ENCODE measurements at places on chromosomes 5 and 9. TPM values are rescaled to one million over a fixed set of nuclear protein-coding genes. Genes with fewer than 3 reads are reported as not detected.

GRCh38 chr9:90665072-90665471 is 22.4 kb upstream of the DIRAS2 start:
- no peak for DNase-seq

NME5 gene
- total RNA-seq: not detected

GRCh38 chr9:113621309-113621791 is 157.8 kb downstream of the RGS3 start:
- DNase-seq: no peak

FCN2 gene
- not detected for total RNA-seq

- DNase-seq: no peak
Observed at GRCh38 chr5:4366628-4367027, 771.0 kb downstream of the IRX1 start.

SOWAHA gene
- total RNA-seq: not detected

GRCh38 chr5:98309785-98310598 is 463.5 kb upstream of the RGMB start:
- no peak for DNase-seq

DNA sequence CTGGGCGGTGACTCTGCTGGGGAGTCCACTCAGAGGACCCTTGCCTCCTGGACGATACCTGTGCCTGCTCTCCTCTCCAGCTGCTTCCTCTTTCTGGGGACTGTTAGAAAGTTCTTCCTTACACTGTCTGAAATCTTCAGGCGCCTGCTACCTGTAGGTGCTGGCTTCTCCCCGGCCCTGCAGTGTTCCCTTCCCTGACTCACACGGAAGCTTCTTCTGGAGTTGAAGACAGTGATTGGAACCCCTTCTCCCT is 562 bp downstream of the GSN start:
- no peak for DNase-seq

- DNase-seq: no peak
Observed at GRCh38 chr9:4335631-4336030, 35.8 kb upstream of the GLIS3 start.

MSH3 gene
- 15.1 TPM for total RNA-seq

- no peak for DNase-seq
Observed at GRCh38 chr9:99181621-99182020, 40.1 kb downstream of the ALG2 start.

- no peak for DNase-seq
Observed at GRCh38 chr5:1155191-1156032, 43.5 kb upstream of the SLC12A7 start.

DNA sequence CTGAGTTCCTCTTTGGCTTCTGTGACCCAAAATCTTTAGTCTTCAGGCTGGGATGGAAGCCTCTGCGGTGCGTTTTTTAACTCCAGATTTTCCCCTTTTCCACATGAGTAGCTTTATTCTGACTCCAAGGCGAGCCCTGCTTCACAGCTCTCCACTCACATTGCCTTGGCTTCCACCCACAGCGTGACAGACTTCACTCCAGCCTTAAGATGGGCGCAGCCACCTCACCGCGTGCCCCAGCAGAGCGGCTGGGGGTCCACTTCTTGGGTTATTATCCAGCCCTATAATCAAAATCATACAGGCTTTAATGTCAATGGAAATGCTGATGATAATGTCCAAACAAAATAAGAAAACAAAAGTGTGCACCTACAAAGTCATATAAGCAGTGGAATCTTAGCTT is 1.2 kb downstream of the EXOC3 start:
- peak; percentile 2 for DNase-seq

DNA sequence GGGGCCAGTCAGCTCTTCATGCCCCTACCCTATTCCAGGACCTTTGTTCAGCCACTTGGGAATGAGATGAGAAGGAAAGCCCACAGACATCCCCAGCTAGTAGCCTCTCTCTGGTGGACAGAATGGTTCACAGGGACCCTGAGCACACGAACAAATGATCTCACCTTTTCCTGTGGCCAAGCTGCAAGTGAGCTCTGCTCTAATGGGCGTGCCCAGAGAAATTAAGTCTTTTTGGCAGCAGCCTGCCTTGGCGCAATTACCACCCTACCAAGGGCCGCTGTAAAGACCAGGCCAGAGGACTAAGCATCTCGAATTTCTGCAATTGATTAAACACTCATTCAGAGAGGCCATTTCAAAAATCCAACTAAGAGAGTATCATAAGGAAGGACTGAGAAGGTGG is 56.0 kb downstream of the WHRN start:
- DNase-seq: no peak

- DNase-seq: no peak
Observed at GRCh38 chr9:136318776-136319241, 8.5 kb upstream of the GPSM1 start.

DNA sequence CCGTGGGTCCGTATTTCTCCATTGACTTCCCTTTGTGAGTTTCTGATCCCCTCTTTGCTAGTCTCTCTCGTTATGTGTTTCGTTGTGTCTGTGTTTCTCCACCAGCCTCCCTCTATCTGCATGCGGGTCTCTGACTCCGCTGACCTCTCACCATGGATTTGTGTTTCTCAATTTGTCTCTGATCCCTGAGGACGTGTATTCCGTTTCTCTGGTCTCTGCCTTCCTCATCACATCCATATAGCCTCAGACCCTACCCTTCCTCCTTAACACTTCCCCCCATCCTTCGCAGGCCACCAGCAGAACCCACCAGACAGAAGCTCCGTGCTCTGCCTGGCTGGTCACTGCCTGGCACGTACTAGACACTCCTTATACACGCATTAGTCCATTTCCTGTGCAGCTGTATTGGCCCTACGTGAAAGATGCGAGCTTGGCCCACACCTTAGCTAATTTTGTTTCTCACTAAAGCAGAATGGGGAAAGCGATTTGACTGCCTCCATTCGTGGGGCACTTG is 631 bp downstream of the B4GALT7 start:
- no peak for DNase-seq

DNA sequence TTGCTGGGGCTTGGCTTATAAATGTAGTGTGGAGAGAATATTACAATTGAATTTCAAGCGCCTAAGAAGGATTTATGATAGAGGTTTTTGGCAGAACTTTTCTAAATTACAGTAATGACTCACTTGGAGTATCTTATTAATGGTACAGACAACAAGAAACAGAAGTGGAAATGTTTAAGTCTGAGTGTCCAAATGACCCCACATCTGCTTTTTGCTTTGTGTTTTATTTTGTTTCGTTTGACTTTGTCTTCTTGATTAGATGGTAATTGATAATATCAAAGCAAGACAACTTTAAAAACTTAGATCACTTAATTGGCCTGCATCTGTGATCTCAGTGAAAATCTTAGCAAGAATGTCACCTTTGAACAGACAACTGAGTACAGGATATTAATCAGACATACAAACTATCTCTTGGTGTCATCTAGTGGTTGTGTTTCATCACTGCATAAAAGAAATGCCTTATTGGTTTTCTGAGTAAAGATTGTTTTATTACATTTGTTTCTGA is 577.4 kb downstream of the ISL1 start:
- no peak for DNase-seq

PDGFRB gene
- 0.37 TPM for total RNA-seq

NKD2 gene
- total RNA-seq: 0.94 TPM

- DNase-seq: no peak
Observed at GRCh38 chr9:114112325-114112724, 13.2 kb upstream of the KIF12 start.

DNA sequence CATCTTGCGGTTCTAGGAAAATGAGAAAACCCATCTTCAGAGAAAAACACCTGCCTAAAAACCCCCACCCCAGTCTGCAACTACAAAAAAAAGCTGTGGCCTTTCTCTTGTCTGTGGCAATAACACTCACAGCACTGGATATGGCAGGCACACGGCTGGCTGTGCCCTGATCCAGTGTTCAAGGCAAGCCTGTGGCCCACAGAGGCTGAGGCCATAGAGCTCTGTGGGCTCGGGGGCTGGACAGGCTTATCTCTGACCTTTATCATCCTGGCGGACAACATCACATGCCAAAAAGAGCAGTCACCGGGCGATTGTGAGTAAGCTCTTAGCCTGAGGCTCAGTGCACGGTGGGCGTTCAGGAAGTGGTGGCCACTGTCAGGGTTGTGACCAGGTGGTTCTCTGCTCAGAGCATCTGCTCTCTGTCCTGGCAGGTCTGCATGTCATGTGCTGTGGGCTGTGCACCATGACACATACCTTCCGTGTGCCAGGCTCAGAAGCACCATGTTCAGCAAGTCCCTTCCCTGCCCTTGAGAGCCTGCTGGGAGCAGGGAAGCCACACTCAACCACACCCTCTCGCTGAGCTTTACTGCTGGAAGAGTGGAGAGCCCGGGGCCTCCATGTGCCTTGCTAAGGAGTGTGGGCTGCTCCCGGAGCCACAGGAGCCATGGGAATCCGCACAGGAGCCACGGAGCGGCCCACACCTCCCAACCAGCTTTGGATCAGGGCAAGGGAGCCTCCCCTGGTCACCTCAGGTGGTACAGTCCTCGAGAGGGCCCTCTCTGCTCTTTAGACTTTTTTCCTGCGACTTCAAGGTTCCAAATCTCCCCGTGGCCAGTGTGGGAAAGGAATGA is 34.6 kb upstream of the WDR38 start:
- DNase-seq: no peak

GRCh38 chr5:25619273-25619672 is 974.5 kb upstream of the CDH10 start:
- no peak for DNase-seq

EDIL3 gene
- 0.15 TPM for total RNA-seq

DNA sequence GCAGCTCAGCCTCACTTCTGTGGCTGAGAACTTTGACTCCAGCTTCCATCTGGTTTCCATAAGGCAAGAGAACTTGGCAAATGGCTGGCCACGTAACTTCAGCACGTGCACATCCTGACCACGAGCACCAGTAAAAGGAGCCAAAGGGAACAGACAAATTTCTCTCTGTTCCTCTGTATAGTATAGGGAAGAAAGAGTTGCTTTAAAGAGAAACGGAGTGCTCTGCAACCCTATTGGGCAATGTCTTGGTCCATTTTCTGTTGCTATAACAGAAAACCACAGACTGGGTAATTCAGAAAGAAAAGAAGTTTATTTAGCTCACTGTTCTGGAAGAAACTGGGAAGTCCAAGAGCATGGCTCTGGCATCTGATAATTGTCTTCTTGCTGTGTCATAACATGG is 558.7 kb downstream of the ACTL7B start:
- no peak for DNase-seq

- no peak for DNase-seq
Observed at GRCh38 chr5:111266491-111266890, 42.3 kb downstream of the CAMK4 start.

GRCh38 chr5:38697013-38697412 is 140.6 kb upstream of the LIFR start:
- DNase-seq: no peak

PTGES gene
- not detected for total RNA-seq

SLC36A3 gene
- not detected for total RNA-seq

DNA sequence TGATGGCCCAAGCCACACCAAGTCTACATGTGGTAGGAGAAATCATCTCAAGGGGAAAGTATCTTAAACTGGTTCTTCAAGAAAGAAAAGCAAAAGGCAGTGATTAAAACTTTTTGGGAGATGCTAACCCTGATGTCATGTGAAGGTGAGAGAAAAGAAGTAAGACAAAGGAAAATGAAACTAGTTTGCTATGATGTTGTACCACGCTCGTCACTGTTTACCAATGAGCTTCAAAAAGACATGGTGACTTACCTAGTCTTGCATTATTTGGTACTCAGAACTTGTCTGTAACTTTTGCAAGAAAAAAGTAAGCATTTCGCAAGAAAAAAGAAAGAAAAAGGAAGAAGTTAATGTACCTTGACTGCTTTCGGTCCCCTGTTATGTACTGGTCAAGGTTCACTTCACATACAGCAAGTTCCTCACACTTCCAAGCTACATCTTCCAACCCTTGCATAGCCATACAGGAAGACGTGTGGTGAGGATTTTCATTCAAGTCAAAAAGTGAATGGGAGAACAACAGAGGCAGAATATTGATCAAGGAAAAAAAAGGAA is 739.3 kb downstream of the NR2F1-AS1 start:
- no peak for DNase-seq

- DNase-seq: peak; percentile 56
Observed at GRCh38 chr9:137028263-137029057, 423 bp upstream of the ABCA2 start.

- no peak for DNase-seq
Observed at GRCh38 chr9:24073007-24073592, 247.1 kb upstream of the ELAVL2 start.

- DNase-seq: no peak
Observed at GRCh38 chr5:448061-448765, 5.2 kb downstream of the EXOC3 start.

DNA sequence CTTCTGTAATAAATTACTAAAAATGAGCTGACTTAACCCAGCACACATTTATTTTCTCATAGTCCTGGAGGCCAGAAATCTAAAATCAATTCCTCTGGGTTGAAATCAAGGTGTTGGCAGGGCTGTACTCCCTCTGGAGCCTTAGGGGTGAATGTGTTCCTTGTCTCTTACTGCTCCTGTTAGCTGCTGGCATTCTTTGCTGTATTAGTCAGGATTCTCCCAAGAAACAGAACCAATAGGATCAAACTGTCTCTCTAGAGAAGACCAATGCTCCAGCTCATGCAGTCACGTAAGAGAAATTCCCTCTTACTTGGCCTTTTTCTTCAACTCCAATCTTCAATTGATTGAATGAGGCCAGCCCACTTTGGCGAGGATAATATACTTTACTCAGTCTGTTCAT is 15.3 kb upstream of the CD180 start:
- no peak for DNase-seq

- DNase-seq: no peak
Observed at GRCh38 chr9:14451949-14452348, 138.0 kb upstream of the NFIB start.

Measured in activated T-cell treated with anti-CD3 and anti-CD28 coated beads, Interleukin-2, amount 50 U/mL, for 4 hours (primary cell).